ENCODE measurements at places on chromosomes 7 and 10.

DNA sequence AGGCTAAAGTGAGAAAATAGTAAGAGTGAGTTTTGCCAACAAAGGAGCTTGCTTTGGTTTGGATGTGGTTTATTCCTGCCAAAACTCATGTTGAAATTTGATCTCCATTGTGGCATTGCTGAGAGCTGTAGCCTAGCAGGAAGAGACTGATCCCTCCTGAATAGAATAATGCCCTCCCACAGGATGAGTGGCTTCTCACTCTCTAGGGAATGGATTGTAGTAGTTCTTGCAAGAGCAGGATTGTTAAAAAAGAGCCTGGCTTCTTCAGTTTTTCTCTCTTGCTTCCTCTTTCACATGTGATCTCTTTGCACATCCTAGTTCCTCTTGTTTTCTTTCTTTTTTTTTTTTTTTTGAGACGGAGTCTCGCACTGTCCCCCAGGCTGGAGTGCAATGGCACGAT, 34.4 kb downstream of the ASAH2 start:
- no peak for DNase-seq

GRCh38 chr10:14191407-14191806, 139.3 kb downstream of the FRMD4A start:
- DNase-seq, result no peak

DNA sequence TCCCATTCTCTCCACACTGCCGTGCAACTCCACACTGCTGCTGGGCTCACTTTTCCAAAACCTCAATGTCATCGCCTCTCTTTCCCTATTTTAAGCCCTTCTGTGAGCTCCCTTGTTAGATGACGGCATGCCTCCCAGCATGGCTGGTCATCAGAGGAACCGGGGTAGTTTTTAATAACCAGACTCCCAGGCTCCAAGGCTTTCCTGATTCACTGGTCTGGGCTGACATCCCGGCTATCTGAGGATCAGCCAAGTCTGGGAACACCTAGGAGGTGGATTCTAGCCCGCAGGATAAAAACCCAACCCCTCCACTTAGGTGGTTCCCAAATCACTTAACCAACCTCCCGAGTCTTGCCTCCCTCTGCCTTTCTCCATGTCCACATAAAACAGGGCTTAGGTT, 295.4 kb upstream of the FZD8 start:
- DNase-seq, result no peak

- DNase-seq, result no peak
These were observed 102.9 kb upstream of the AHR start for GRCh38 chr7:17195576-17195975.

DNA sequence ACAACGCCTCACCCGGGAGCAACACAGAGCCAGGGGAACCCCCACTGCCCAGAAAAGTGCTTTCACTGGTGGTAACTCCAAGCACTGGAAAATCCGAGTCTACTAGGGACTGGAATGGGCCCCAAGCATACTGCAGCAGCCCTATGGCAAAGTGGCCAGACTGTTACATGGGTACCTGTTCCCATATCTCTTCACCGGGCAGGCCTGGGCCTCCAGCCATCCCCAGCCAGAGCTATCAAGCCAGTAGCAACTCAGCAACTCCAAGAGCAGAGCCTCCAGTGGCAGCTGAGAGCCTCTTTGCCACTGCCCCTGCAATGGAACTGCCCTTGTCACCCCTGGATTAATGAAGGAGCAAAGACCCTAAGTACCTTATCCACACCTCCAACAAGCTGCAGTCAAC, 73.5 kb downstream of the HBP1 start:
- DNase-seq, result no peak

DNA sequence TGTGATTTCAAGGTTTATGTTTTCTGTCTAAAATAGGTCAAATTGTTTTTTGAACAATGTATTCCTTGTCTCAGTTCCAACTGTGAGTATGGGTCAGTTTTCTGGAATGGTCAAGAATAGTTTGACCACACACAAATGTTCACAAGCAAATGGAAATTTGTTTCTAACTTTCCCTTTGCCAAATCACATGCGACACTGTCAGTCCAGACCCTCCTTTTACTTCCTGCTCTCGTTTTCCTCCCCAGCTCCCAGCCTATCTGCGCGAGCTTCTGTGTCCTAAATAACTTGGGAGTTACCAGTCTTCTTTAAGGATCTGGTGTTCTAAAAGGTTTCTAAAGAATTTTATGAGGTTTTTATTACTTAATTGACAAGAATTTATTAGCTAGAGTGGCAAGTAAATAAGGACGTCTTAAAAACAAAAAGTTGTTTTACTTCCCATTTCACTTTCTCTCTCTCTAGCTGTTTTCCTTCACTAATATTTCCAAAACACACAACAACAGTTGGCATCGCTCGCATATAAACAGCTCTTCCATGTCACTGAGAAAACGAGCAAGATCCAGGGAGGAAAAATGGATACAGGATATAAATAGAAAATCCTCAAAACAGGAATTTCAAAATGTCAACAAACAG, 266.1 kb upstream of the KLF6 start:
- DNase-seq, result no peak

DNA sequence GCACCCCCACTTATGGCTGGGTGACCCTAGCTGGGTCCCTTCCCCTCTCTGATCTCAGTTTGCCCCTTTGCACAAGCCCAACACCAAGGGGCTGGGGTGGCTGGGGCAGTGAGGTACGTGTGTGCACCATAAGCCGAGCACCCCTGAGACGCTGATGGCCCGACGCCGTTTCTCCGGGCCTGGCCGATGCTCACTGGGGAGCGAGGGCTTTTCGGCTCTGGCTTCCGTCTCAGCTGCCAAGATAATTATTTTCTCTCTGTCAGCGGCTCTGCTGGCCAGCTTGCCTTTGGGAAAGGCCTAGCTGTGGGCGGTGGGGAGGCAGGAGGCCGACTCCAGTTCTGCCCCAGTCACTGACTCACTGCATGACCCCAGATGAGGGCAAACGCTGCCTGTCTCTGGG, 91.0 kb downstream of the ZMIZ1 start:
- DNase-seq, result no peak

DNA sequence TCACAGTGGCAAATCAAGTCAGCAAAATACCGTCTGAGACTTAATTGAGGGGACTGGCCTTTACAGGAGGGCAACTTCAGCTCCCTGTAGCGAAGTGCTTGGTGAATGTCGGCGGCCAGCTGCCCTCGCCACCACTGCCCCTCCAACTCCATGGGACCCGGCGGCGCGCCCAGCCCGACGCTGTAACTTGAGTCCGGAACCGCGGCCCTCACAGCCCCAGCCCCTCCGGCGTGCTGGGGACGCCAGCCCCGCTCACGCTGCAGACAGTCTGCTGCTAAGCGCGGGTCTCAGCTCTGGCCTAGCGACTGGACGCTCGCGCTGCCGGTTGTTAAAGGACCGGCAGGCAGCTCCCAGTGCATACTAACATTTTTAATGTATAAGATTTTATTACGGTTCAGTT, 113.4 kb upstream of the NUPR2 start:
- no peak for DNase-seq

- no peak for DNase-seq
These were observed 14.6 kb upstream of the FZD1 start for GRCh38 chr7:91249506-91250233.

DNA sequence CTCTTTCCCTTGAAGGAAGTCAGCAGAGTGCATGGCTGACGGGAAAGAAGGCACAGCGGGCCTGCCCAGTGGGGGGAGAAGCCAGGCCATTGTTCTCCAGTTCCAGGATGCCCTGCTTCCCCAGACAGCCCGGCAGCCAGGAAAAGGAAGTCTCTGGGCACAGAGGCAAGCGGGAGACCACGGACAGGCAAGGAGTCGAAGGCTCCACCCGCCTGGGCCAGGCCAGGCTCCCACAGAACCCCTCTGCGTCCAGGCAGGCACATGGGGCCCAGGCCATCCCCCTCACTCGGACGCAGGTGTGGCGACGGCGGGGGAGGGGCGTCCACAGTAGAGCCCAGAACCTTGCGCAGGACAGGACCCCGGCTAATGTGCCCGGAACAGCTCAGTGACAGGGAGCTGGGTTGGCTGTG, 8.7 kb downstream of the GPR146 start:
- no peak for DNase-seq

DNA sequence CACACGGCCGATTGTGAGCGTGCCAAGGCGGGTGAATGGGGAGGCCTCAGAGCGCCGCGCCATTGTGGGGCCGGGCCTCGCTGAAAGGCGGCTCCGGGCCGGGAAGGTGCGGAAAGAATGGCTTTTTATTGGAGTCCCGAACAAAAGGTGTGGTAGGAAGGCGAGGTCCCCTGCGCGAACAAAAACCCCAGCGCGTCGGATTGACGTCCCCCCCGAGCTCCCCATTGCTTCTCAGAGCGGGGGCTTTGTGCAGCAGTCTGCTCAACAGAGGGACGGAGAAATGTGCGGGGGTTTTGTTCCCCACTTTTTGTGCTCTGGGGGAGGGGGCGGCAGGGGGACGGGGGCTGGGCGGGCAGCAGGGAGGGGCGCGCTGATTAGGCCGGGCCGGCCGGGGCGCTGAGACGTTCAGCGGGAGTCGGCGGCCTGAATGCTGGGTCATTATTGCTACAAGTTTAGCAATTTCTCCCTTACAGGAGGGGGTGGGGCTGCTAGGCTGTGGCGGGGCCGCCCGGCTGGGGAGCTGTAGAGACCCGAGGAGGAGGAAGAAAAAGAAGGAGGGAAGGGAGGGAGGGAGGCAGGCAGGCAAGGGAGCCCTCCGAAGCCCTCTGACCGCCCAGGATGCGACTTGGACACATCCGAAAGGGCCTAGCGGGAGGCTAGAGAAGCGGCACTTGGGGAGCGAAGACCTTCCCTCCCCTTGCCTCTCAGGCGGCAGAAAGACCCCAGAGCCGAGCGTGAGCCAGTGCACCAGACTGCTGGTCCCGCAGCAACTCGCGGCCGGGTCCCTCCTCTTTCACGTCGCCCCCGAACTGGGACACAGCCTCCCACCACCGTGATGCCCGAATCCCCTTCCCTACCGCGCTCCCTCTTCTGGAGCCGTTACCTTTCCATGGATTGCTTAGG, 4.6 kb downstream of the NKX2-3 start:
- peak; percentile 65 for DNase-seq

All from GF-D8 (cell line).